Osteocyte (in vitro differentiated cells): ENCODE measurements at places on chromosomes 11 and 22. TPM values are rescaled to one million over a fixed set of nuclear protein-coding genes. Genes with fewer than 3 reads are reported as not detected.

DNA sequence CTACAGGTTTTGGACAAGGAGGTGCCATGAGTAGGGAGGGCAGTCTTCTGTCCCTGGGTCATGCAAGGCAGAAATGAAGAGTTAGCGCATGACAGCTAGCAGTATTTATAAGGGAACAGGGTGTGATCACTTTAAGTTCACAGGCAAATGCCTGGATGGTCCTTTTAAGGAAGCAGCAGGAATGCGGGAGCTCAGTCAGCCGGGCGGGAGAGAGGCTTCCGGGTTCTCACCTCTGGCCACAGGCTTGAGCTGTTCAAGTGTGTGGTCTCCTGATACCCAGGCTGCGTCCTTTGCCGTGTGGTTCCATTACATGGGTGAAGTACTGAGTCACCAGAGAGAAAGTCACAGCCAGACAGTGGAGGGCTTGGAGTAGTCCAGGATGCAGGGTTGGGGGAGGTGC lies 105.4 kb downstream of the BCR start:
- no peak for DNase-seq

- no peak for DNase-seq
Measured at GRCh38 chr22:47165338-47166032, 403.0 kb downstream of the TBC1D22A start.

DNA sequence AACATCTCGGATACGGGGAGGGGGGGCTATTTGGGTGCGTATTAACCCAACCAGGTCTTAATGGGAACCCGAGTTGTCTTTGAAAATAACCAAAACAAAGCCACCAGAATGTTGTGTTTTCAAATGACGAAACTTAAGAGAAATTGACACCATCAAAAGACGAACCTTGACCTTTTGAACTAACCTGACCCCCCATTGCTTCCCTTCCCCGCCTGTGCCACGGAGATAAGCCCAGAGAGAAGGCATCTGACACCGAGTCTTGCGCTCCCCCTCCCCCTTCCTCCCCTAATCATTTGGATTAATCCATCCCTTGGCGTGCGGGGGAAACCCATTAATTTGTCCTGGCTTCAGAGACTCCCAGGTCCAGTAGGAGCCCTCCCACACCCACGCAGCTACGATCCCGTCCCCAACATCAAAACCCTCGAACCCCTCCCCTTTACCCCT lies 4.5 kb upstream of the GCAT start:
- DNase-seq = no peak

- no peak for DNase-seq
Measured at GRCh38 chr11:70637949-70638583, 239.7 kb downstream of the CTTN start.

DNA sequence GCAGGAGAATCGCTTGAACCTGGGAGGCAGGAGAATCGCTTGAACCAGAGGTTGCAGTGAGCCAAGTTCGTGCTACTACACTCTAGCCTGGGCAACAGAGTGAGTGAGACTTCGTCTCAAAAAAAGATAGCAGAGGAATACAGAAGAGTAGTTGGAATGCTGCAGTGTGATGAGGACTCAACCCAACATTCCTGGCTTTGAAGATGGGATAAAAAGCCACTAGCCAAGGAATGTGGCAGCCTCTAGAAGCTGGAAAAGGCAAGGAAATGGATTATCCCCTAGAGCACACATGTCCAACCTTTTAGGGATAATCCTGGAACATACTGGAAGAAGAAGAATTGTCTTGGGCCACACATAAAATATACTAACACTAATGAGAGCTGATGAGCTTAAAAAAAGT lies 13.9 kb downstream of the SLC25A17 start:
- DNase-seq = no peak

DNA sequence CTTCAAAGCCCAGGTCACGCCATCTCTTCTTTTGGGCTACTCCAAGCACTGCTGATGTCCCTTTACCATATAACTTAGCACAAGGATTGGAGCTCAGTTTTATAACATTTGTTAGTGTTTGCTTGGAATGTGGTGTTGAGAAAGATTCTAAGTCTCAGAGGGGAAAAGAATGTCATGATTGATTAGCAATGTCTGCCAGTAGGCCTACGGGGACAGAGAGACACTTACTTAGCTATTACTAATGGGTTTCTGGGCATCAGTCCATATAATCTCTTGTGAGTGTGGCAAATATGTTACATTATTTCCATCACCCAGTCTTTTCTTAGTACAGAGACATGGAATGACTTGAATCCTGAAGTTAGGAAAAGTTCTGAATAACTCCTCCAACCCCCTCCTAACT lies 75.4 kb upstream of the FSHB start:
- no peak for DNase-seq

GRCh38 chr11:47394322-47395222 lies 13.8 kb upstream of the SLC39A13 start:
- DNase-seq = no peak

DNA sequence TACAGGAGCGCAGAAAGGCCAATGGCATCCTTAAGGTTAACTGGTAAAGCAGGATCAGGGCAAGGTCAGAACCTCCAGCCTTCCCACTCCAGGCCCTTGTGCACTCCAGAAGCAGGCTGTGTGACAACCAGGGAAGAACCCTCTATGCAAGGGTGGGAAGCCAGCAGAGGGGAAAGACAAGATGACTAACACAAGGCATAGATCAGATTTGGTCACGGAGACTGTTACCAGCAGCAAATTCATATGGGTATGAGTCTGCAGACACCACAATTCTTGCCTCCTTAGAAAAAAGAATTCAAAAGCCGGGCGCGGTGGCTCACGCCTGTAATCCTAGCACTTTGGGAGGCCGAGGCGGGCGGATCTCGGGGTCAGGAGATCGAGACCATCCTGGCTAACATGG lies 39.8 kb upstream of the MTNR1B start:
- no peak for DNase-seq

DNA sequence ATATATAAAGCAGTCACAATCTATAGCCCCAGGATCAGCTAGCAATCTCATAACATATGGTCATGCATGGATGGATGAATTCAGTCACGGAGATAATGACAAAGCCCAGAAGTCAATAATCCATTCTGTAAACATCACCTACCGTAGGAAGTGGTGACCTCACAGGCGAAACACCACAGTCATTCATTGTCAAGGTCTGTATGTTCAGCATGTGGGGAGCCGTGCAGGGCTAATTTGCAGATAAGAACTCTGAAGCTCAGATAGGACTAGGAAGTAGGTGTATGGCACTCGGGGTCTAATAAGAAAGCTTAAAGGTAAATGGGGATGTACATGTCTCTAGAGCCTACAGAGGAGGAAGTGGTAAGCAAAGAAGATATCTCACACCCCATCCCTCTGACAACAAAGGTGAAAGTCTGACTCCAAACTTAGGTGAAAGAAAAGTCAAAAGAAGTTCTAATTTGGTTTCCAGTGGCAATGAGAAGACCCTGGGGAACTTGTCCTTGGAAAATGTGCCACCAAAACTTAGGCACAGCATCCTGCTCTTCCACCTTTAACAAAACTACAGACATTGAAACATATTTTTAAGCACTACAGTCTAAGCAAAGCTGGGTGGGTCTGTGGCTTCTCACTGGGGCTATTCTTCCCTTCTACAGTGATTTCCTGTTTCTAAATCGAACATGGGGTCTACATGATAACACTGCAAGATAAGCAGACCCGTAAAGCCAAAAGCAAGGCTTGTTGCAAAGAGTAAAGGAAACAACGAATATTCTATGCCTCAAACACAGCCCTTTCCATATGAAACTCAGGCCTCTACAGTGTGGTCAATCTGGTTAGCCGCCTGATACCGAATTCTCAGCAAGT lies 5.2 kb downstream of the CRTAM start:
- no peak for DNase-seq

PANX2 gene
- total RNA-seq = 1.5 and 1.6 TPM in 2 replicates

APOBEC3F gene
- 9.9 and 13.0 TPM in 2 replicates for total RNA-seq

OR51B2 gene
- total RNA-seq = not detected in 2 replicates
